ENCODE measurements at places on chromosomes 5 and 9.
A peak's percentile ranks its signal among the peaks of the same experiment; 100 is the strongest.

DNA sequence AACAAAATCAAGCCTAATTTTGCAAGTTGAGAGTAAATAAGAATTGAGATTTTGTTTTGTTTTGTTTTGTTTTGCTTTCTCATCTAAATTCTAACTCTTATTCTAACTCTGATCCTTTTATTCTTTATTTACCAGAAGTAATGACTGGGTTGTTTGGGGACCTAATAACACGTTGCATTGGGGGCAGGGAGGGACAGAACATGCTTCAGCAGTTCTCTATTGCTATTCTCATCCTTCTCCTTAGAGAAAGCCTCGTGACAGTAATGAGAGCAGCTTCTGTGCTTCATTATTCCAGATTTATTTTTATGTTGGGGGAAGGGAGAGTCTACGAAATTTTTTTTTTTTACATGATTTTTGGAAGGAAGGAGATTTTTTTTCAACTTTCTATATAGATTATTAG is 21.1 kb downstream of the CPEB4 start:
- peak; percentile 79 for DNase-seq

- no peak for DNase-seq
Measured at GRCh38 chr5:73450672-73451223, 2.2 kb upstream of the FOXD1 start.

DNA sequence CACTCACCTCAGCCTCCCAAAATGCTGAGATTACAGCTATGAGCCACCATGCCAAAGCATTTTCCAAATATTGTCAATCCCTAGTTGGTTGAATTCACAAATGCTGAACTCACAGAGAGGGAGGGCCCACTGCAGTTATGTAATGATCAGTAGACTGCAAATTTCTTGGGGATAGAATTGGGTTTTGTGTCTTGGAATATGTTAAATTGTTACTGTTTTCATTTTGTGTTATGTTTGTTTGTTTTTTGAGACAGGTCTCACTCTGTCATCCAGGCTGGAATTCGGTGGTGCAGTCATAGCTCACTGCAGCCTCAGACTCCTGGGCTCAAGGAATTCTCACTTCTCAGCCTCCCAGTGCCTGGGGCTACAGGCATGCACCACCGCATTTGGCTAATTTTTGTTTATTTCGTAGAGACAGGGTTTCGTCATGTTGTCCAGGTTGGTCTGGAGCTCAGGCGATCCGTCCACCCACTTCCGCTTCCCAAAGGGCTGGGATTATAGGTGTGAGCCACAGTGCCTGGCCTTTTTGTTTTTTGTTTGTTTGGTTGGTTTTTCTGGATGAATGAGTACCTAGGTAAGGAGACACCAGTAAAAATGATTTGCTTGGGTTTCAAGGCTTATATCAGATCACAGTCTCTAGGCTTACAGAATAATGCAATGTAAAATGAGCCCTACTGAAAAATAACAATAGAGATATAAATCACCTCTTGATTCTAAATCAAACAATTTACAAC is 31.5 kb upstream of the LMNB1 start:
- no peak for DNase-seq

GRCh38 chr9:121830441-121831140 is 179.2 kb downstream of the DAB2IP start:
- no peak for DNase-seq

DNA sequence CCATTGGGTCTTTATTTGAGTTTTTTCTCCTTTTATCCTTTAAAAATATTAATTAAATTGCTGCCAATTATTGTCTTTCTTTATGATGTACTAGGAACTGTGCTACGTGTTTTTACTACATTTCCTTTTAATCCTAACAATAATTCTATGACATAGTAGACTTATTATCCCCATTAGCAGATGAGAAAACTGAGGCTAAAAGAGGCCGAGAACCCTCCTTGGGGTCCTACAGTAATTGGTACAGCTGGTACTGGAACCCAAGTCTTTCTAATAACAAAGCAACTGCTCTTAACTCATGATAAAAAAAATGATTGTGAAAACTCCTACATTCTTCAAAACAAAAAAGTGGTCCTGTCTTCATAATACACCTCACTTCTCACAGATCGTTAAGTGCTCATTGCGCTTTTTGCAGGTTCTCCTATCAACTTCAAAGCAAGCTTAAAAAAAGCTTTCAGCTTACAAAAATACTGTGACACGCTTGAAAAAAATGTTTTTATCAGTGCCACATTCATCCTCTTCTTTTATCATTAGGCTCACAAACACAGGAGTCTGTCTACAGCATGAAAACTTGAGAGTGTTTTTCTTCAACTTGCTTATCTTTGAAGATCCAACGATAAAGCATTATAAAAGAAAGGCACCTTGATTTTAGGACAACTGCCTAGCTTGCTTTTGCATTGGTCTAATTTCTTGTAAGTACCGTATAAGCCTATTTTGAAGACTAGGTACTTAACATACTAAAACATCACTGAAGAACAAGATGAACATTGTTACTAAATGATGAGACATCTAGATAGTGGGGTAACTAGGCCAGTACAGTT is 32.4 kb downstream of the FYB1 start:
- DNase-seq = no peak
